ENCODE measurements at places on chromosomes 4 and X.

GRCh38 chr4:109075621-109076020 is 226.8 kb downstream of the COL25A1 start:
- DNase-seq, result no peak

DNA sequence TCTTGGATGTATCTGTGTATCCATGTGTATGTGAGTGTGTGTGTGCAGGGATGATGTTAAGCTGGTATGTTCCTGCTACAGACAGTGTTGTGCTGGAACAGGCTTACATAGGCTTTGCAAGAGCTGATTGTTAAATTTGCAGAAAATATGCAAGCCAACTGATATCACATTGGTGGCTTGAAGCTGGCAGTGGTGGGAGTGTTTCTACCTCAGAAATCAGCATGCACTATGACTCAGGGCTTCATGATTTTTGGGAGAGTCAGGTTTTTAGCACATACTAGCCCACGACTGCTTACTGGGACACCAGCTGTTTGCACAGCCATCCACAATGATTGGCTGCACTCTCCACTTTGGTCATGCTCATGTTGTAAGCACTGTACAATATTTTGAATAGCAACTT is 261.8 kb downstream of the DHX15 start:
- DNase-seq, result no peak

DNA sequence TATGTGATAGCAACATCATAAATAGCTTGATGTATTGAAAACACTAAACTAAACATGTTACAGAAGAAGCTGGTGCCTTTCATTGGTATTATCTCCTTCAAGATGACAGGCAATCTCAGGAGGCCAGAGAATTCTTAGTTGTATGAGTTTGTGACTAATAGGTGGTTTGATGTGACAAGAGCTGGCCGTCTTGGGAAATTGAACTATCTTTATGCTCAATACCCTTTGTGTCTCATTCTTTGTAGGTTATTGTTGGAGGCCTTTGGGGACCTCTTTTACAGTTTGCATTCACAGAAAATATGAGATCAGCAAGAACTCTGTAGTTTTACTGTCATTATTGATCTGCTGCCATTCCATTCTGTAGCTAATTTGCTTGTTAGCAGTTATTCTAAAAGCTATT is 659.2 kb upstream of the PITX2 start:
- DNase-seq, result no peak

GRCh38 chrX:153516073-153516472 is 1.4 kb upstream of the ATP2B3 start:
- no peak for DNase-seq

GRCh38 chr4:2136726-2137125 is 77.6 kb downstream of the NAT8L start:
- no peak for DNase-seq

GRCh38 chrX:115616943-115617563 is 56.1 kb downstream of the PLS3 start:
- DNase-seq, result peak; percentile 16

GRCh38 chr4:79331126-79331876 is 5.4 kb upstream of the NAA11 start:
- no peak for DNase-seq

DNA sequence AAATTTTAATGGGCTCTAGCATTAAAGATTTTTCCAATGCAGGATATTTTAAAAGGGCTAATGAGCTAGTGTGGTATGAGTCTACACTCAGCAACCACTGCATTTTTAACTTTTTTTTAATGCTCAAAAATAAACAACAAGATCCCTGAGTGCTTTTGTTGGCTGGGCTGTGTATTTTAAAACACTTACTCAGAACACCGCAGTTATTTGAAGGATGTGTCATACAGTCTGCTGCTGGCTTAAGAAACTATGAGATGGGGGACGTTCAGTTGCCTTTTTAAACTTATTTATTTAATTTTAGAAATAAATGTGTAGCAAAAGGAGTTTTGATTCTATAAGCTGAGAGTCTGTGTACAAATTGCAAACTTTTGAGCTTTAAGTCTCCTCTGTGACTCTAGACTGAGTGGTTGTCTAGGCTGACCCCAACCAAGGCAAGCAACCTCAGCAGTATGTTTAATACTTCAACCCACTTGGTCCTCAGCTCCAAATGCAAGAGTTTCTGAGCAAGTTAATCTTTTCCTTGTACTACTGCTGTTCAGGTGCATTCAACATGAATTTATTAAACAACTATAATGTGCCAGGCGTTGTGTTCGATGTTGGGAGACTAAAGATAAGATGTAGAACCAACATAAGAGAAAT is 278.6 kb upstream of the DIPK2B start:
- DNase-seq, result no peak

DNA sequence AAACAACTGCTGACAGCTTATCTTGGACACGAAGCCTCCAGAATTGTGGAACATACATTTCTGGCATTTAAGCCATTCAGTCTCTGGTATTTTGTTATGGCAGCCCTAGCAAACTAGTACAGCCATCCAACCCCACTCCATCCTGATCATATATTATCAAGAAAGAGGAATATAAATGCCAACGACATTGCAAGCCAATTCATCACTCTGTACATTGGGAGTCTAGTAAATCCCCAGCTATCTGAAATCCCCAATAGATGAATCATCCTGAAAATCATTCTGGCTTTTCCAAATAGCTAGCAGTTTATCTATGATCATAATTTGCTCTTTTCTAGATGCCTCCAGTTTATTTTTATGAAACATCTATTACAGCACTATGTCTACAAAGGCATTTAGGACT is 41.1 kb downstream of the FRMD7 start:
- peak; percentile 21 for DNase-seq

- no peak for DNase-seq
These were observed 75.3 kb upstream of the FTHL17 start for GRCh38 chrX:31147175-31147574.

DNA sequence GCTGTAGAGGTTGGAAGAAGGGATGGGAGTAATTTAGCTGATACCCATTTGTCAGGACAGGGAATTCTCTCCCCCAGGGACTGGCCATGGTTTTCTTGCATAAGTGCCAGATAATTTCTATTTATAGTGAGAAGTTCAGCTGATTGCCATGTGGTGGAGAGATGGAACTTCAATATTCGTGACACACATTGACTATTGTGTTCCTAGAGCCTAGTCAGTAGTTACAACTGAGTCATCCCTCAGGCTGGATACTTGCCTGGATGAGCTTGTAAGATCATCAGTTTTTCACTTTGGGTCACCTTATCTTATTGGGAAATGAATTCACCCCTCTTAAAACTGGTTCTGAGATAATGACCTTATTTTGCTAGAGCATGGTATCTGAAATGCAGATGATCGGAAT is 32.2 kb downstream of the CFAP299 start:
- no peak for DNase-seq

DNA sequence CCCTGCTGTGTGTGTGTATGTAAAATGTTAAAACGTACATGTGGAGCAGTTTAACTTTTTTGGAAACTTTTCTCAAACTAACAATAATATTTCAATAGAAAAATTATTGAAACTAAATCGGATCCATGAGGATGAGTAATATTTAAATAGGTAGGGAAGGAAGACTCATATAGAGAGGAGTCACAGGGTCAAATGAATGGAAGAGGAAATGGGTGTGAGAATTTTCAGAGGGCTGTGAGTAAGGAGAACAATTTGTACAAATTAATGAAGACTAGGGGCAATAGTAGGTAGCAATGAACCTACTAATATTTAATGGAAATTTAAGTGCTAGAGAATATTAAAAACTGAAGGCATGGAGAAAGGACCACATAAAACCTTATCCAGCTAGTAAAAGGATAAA is 290.7 kb upstream of the PCDH18 start:
- DNase-seq, result no peak

- DNase-seq, result no peak
These were observed 51.8 kb upstream of the JADE1 start for GRCh38 chr4:128757712-128758111.

- no peak for DNase-seq
These were observed 27.6 kb downstream of the WDR44 start for GRCh38 chrX:118373538-118373937.

DNA sequence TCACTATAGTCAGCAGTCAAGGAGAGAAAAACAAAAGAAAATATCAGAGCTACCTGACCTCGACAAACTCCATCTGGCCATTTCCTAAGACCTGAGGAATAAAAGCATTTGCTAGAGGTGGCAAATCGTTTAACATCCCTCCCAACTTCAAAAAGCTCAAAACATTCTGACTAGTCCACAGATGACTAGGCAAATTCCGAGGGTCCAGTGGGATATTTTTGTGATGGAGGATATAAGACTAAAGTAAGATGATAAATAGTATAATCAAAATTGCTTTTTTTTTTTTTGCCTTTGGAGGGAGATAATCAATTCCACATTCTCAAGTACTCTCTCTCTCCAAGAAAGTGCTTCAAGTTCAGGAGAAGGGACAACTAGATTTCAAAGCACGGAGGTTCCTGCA is 119.1 kb upstream of the ETNPPL start:
- DNase-seq, result no peak

DNA sequence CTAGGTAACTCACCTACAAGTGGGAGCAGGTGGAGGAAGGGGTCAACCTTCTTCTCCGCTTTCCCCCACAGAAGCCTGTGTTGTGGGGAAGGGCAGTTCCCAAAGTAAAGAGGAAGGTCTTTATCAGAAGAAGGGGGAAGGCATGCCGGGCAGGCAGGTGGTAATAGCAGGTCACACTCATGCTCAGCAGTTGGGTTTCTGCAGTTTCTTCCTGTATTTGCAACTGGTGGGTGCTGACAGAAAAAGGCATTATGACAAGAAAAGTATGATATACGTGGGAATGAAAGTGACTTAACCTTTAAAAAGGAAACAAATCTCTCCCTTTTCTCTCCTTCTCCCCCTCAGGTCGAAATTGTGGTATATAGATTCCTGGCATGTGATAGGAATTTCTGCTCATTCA is 3.7 kb downstream of the MTMR1 start:
- no peak for DNase-seq

- DNase-seq, result no peak
These were observed 76.7 kb upstream of the NDST3 start for GRCh38 chr4:117957571-117957970.

GRCh38 chrX:46340696-46341095 is 204.5 kb downstream of the ZNF674 start:
- no peak for DNase-seq

GRCh38 chr4:79211490-79211889 is 114.4 kb downstream of the NAA11 start:
- DNase-seq, result no peak

- no peak for DNase-seq
These were observed 87.8 kb upstream of the RPS6KA3 start for GRCh38 chrX:20354505-20354904.

- no peak for DNase-seq
These were observed 68.2 kb downstream of the ENOX2 start for GRCh38 chrX:130834830-130835229.

- no peak for DNase-seq
These were observed 99.3 kb upstream of the TLR3 start for GRCh38 chr4:185969657-185970056.

DNA sequence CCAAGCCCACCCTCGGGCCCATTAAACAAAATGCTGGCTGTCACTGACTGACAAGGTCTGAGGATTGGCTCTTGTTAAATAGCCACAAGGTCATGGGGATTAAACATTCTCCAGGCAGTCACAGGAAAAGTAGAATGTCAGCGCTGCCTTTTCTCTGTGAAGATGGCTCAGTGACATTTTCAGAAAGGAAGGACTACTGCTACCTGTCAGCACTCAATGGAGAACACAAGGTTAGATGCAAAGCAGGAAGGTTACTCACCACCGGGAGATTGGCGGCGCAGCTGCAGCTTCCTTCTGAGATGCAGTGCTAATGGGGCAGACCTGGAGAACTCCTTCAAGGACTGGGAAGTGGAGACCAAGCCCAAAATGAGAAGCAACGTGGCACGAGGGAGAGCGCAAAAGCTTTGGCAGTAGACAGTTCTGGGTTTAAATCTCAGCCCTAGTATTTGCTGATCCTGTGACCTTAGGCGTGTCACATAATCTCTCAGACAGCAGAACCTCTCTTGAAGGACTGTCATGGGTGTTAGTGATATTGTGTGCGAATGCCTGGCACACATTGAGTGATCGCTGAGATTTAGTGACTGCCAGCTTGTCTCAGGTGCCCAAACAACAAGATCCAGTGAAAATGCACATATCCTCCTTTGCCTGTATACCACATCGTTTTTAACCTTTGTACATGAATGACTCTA is 213.1 kb upstream of the BOD1L1 start:
- DNase-seq, result peak; percentile 7

GRCh38 chr4:140187316-140187695 is 33.3 kb upstream of the MAML3 start:
- DNase-seq, result no peak

GRCh38 chrX:54999717-55000598 is at the start of gene APEX2:
TSS of gene APEX2 (plus strand) at chrX:55000363. CDS start at chrX:55000423, 60 bp downstream.
- DNase-seq, result peak; percentile 94

DNA sequence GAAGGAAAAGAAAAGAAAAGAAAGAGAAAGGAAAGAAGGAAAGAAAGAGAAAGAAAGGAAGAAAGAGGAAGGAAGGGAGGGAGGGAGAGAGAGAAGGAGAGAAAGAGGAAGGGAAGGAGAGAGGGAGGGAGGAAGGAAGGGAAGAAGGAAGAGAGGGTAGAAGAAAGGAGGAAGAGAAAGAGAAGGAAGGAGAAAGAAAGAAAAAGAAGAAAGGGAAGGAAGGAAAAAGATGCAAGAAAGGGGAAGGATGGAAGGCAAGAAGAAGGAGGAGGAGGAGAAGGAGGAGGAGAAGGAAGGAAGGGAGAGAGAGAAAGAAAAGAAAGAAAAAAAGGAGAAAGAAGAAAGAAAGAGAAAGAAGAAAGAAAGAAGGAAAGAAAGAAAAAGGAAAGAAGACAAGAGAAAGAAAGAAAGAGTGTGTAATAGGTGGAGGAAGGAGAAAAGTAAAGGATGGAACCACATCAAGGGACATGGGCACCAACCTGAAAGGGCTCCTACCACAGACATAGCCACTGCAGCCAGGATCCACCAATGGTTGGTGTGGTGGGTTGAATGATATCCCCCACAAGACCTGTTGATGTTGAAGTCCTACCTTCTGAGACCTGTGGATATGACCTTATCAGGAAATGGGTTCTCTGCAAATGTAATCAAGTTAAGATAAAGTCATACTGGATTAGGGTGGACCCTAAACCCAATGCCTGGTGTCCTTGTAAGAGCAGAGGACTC is 80.2 kb downstream of the RELL1 start:
- no peak for DNase-seq

DNA sequence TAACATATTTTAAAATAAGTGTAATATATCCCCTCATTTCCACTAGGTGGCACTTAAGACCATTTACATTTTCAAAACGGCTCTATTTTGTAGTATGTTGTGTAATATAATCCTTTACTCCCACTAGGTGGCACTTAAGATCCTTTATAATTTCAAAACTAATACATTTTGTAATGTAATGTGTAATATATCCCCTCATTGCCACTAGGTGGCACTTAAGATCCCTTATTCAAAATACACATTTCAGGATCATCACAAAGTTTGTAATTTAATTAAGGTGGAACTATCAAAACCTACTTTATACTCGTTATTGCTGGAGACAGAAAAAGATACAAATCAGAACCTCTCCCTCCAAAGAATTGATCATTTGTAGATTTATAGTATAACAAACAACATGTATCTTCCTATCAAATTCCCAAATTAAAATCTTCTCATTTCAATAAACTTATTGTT is 132.5 kb downstream of the ARHGAP6 start:
- DNase-seq, result peak; percentile 81

GRCh38 chr4:109184491-109184961 is 117.9 kb downstream of the COL25A1 start:
- DNase-seq, result peak; percentile 42

- peak; percentile 43 for DNase-seq
These were observed 17.8 kb upstream of the PAGE2B start for GRCh38 chrX:55056820-55057674.

- DNase-seq, result no peak
These were observed 41.7 kb downstream of the TMEM164 start for GRCh38 chrX:110044346-110045249.

GRCh38 chr4:23946299-23946698 is 56.5 kb upstream of the PPARGC1A start:
- DNase-seq, result no peak

Measured in lung microvascular endothelial cell (primary cell).